ENCODE measurements at places on chromosomes 3 and 15.

DNA sequence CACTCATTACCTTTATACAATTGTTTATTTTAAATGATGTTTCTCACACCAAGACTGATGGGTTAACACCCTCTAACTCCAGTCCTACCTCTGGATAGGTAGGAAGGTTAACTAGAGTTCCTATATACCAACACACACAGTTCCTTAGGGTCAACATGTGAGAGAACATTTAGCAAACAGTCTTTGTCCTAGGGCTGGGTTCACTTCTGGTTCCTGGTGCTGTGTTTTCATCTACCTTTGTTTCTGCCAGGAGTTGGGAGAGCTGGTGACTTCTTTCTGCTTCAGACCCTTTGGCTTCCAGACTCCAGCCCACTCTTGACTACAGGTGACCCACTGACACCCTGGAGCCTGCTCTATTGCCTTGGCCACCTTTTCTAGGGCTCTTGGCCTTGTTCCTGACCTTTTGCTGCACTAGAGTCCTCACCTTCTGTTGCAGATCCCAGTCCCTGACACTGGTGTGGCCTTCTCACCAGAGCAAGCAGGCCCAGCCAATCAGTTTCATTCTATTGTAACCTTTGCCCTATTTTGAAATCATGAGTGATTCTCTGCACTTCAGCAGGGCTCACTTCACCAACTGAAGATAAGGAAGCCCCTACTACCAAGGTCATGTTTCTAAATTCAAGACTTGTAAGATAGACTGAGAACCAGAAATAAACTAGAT lies 50.0 kb upstream of the SECISBP2L start:
- DNase-seq, result no peak

- DNase-seq, result no peak
These were observed 560.5 kb upstream of the ARPP21 start for GRCh38 chr3:35078780-35079179.

DNA sequence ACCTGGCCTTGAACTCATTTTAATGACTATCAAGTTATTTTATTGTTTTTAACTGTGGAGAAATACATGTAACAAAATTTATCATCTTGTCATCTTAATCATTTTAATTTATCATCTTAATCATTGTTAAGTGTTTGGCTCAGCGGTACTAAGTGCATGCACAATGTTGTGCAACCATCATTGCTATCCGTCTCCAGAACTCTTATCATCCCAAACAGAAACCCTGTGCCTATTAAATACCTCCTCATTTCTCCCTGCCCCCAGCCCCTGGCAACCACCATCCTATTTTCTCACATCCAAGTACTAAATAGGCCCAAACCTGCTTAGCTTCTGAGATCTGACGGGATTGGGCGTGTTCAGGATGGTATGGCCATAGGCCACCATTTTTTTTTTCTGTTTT lies 51.5 kb upstream of the UBP1 start:
- no peak for DNase-seq

DNA sequence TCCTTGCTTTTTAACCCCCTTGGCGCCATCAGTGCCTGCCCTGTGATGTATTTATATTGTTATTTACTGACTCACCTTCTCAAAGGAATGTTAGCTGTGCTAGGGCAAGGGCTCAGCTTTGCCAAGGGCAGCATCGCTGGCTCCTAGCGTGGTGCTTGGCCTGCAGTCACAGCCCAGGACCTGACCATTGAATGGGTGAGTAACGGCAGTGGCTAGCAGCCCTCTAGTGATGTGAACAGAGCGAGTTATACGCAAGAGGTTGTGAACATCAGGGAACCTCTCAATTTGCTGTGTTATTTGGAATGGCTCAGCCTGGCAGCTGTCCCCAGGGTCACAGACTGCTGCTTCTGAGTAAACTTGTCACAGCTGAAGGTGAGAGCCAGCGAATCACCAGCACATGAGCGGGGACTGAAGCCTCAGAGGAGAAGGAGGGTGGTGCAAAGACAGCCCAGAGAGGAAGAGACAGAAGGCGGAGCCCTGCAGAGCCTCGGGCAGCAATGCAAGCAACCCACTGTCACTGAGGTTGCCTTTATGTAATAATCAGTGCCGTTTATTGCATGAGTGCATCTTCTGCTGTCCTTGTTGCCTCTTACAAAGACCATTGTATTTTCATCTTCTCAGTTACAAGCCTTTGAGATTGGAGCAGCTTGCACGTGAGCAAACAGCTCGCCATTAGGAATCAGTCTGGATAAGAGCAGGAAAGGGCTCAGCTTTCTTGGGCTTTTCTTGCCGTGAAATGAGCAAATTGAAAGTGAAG lies 158.3 kb downstream of the SLCO3A1 start:
- no peak for DNase-seq

GRCh38 chr15:68426116-68426515 lies 5.8 kb downstream of the ITGA11 start:
- no peak for DNase-seq

GRCh38 chr3:152094406-152094805 lies 174.3 kb upstream of the MBNL1 start:
- no peak for DNase-seq

- no peak for DNase-seq
These were observed at the start of gene CAMKV for GRCh38 chr3:49869525-49870126. TSS of gene CAMKV (minus strand) at chr3:49869906. CDS start at chr3:49862388, 7,518 bp downstream.

- no peak for DNase-seq
These were observed 204.4 kb upstream of the THBS1 start for GRCh38 chr15:39376371-39376909.

DNA sequence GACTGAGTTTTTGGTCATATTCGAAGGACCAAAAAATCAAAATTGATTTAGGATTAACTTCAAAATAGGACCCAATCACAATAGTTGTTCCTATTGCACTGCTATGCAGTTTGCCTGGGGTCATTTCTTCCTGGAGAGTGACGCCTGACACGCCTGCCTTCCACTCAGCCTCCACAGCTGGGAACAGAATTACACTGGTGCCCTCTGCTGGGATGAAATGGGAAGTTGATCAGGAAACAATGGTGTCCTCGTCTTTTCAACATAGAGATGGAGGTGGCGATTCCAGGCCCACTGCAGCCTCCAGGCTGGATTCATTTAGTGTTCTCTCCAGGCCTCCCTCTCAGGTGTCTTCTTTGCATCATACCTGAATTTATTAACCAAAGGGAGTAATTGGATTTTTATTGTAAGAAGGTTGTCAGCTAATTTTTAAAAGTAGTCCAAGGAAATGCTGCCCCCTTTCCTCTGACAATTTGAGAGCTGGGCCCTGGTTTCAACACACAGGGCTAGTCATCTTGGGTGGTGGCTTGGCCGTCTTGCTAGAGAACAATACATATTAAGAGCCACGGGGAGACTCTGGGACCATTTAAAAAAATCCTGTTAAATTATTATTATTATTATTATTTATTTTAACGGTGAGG lies 69.7 kb downstream of the GAP43 start:
- DNase-seq, result peak; percentile 44

GRCh38 chr15:48842501-48842900 lies 31.6 kb upstream of the CEP152 start:
- no peak for DNase-seq

Measured in left renal cortex interstitium (tissue), 4 donors.